Activated T-helper 17 cell treated with anti-CD3 and anti-CD28 coated beads, Interleukin-2, amount 50 U/mL, for 72 hours (primary cell): ENCODE measurements at places on chromosomes 13 and 19.

DNA sequence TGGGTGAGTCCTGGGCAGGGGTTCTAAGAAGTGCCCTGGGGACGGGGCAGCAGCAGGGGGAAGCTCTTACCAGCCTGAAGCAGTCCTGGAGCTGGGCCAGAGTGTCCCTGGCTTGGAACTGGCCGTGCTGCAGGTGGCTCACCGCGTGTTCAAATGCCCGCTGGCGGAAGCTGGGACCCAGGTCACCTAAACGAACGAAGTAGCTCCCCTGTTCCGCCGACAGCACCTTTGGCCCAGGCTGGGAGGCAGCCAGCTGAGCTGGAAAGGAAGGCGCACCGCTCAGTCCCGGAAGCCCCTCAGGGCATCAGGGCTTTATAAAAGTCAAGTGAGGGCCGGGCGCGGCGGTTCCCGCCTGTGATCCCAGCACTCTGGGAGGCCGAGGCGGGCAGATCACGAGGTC is 9.6 kb downstream of the PLIN4 start:
- H3K36me3 ChIP-seq, result no peaks in the 10 kb centered on the region
- H3K4me3 ChIP-seq, result no peak overlapping the region
- no peak overlapping the region for H3K27ac ChIP-seq

- H3K4me1 ChIP-seq, result no peaks in the 10 kb centered on the region
- H3K27ac ChIP-seq, result peak overlapping the region; percentile 63
- ATAC-seq, result no peak
- H3K27me3 ChIP-seq, result no peaks in the 10 kb centered on the region
- H3K4me3 ChIP-seq, result no peak overlapping the region
- no peaks in the 10 kb centered on the region for H3K36me3 ChIP-seq
Observed at GRCh38 chr13:113947311-113948033, 26.4 kb downstream of the C13orf46 start.

DNA sequence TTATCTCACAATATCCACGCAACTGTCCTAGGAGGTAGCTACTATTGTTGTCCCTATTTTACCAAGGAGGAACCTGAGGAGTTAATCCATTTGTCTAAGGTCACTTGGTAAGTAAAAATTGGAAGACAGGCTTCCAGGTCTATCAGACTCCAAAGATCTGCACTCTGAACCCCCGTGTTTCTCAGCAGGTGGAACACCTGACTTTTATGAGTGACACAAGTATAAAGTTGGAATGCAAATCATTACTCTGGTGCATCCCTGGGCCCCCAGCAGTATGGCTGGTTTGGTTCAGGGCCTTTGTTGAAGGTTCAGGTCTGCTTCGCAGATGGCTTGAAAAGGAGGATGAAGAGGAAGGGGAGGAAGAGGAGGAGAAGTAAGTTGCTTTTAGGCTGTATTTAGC is 46.0 kb downstream of the RGCC start:
- no peak overlapping the region for H3K4me3 ChIP-seq
- no peak overlapping the region for H3K27ac ChIP-seq
- no peak for ATAC-seq
- no peaks in the 10 kb centered on the region for H3K27me3 ChIP-seq

DNA sequence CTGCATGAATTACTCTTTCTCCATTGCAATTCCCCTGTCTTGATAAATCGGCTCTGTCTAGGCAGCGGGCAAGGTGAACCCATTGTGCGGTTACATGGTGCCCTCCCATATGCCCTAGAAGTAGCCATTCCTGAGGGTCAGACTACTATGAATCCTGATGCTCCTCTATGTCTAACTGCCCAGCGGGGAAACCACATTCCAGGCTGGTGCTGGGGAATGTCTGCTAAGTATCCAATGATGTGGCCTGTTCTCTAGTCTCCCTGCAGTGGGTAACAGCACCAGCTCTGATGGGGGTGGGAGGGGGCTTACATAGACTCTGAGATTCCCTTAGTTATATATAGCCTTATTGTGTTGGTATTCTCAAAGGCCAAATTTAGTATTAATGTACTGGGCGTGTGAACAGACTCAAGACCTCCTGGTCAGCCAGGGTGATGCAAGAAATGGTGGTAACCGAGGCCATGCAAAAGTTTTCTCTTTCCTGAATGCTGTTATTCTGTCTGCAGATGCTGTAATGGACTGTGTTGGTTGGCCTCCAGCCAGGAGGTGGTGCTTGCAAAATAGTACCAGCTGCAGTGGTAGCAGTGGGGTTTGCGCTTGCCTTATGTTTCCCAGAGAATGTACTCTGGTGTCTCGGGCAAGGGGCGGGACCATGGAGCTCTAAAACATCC is 564.8 kb upstream of the SLITRK1 start:
- H3K4me1 ChIP-seq, result no peaks in the 10 kb centered on the region
- H3K27me3 ChIP-seq, result no peaks in the 10 kb centered on the region
- ATAC-seq, result no peak
- H3K27ac ChIP-seq, result no peak overlapping the region
- no peak overlapping the region for H3K4me3 ChIP-seq

DNA sequence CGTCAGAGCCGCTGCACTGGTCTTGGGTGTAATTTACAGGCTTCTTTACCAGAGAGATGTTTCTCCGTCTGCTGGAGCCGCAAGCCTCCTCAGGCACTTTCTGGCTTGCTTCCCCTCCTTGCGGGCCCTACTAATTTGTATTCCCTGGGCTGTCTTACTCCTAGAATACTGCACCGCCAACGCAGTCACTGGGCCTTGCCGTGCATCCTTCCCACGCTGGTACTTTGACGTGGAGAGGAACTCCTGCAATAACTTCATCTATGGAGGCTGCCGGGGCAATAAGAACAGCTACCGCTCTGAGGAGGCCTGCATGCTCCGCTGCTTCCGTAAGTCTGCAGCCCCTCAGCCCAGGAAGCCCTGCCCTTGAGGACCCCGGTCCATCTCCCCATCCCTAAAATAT is 14.1 kb upstream of the C19orf33 start:
- peaks cover 33% of the 10 kb centered on the region for H3K36me3 ChIP-seq
- ATAC-seq, result no peak
- no peaks in the 10 kb centered on the region for H3K4me1 ChIP-seq
- H3K27ac ChIP-seq, result no peak overlapping the region
- H3K4me3 ChIP-seq, result no peak overlapping the region

DNA sequence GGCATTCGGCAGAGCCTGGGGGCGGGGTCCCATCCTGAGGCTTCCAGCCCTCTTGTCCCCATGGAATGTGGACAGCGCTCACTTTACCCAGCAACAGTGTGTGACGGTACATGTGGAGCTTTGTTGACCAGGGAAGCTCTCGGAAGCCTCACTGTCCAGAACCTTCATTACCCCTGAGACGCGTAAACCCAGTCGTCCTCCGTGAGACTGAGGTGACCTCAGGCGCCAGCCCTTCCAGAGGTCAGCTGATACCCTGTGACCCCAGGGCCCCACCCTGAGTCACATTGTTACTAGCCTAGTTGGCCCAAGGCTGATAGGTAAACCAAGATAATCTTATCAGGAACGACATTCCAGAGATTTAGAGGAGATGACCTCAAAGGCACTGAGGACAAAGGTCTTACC is 10.2 kb upstream of the TMEM160 start:
- H3K27me3 ChIP-seq, result no peaks in the 10 kb centered on the region
- H3K4me3 ChIP-seq, result no peak overlapping the region
- peaks cover 3% of the 10 kb centered on the region for H3K36me3 ChIP-seq
- ATAC-seq, result no peak

GRCh38 chr19:21839976-21840375 is 4.0 kb upstream of the ZNF43 start:
- H3K4me1 ChIP-seq, result no peaks in the 10 kb centered on the region
- no peak for ATAC-seq
- no peaks in the 10 kb centered on the region for H3K27me3 ChIP-seq
- H3K36me3 ChIP-seq, result peaks cover 78% of the 10 kb centered on the region

DNA sequence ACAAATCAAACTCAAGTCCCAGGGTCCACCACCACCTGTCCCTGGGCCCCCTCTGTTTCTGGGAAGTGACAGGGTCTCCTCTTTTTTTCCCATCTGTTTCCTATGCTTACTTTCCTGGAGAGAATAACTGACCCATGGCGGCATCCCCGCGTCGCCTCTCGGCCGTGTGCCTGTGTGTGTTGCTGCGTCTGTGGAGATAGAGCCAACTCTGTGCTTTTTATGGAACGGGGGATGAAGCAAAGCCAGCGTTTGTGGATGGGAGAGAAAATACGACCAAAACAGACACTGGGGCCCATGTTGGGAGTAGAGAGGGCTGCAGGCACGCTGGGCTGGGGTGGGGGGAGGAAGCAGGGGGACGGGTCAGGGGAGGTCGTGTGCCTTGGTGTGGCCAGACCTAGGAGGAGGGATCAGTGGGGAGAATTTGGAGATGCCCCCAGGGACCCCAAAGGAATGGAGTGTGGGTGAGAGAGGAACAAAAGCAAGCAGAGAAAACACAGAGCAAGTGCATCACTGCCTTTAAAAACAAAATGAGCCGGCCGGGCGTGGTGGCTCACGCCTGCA is 16.6 kb downstream of the PLK5 start:
- no peak overlapping the region for H3K27ac ChIP-seq
- no peak for ATAC-seq
- H3K36me3 ChIP-seq, result no peaks in the 10 kb centered on the region
- H3K4me1 ChIP-seq, result no peaks in the 10 kb centered on the region
- H3K27me3 ChIP-seq, result peaks cover 14% of the 10 kb centered on the region
- no peak overlapping the region for H3K4me3 ChIP-seq

- peaks cover 12% of the 10 kb centered on the region for H3K4me1 ChIP-seq
- ATAC-seq, result no peak
- no peaks in the 10 kb centered on the region for H3K36me3 ChIP-seq
- H3K4me3 ChIP-seq, result no peak overlapping the region
Observed at GRCh38 chr19:46408664-46409039, 4.7 kb downstream of the CCDC8 start.
